ENCODE measurements at places on chromosomes 3 and 15.

- no peak for DNase-seq
Observed at GRCh38 chr3:53026382-53027162, 19.3 kb downstream of the SFMBT1 start.

DNA sequence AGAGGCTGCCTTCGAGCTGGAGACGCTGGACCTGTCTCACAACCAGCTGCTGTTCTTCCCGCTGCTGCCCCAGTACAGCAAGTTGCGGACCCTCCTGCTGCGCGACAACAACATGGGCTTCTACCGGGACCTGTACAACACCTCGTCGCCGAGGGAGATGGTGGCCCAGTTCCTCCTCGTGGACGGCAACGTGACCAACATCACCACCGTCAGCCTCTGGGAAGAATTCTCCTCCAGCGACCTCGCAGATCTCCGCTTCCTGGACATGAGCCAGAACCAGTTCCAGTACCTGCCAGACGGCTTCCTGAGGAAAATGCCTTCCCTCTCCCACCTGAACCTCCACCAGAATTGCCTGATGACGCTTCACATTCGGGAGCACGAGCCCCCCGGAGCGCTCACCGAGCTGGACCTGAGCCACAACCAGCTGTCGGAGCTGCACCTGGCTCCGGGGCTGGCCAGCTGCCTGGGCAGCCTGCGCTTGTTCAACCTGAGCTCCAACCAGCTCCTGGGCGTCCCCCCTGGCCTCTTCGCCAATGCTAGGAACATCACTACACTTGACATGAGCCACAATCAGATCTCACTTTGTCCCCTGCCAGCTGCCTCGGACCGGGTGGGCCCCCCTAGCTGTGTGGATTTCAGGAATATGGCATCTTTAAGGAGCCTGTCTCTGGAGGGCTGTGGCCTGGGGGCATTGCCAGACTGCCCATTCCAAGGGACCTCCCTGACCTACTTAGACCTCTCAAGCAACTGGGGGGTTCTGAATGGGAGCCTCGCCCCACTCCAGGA, 21.1 kb downstream of the NRROS start:
- DNase-seq: no peak

DNA sequence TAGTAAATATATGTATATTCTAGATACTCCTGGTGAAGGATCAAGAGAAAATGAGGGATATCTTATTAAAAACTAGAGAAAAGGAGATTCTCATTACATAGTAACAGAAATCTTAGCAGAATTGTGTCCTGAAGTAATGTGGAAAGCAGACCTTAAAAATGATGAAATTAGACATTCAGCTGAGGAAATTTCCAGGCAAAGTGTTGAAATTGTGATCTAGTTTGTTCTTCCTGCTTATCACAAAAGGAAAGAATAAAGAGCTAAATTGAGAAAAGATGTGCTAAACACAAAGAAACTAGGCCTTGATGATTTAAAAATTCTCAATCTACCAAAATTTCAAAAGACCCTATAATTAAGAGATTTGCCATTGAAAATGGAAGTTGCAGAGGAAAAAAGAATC, 362.6 kb upstream of the PLSCR5 start:
- no peak for DNase-seq

DNA sequence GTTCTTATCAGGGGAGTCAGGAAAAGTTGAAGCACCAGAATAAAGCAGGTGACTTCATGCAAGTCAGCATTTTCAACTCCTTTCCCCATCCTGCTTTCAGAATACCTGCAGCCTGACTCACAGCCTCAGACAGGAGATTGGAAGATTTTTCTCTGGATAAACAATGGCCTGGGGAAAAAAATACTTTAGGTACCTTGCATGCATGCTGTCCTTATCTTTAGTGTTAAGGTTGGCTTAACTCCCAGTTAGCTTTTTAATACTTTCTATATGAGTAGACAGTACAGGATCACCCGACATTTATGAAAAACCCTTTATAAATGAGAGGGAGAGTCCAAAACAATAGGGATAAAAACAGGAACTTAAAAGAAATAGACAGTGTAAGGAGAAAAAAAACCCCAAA, 53.6 kb downstream of the PAK2 start:
- no peak for DNase-seq

DNA sequence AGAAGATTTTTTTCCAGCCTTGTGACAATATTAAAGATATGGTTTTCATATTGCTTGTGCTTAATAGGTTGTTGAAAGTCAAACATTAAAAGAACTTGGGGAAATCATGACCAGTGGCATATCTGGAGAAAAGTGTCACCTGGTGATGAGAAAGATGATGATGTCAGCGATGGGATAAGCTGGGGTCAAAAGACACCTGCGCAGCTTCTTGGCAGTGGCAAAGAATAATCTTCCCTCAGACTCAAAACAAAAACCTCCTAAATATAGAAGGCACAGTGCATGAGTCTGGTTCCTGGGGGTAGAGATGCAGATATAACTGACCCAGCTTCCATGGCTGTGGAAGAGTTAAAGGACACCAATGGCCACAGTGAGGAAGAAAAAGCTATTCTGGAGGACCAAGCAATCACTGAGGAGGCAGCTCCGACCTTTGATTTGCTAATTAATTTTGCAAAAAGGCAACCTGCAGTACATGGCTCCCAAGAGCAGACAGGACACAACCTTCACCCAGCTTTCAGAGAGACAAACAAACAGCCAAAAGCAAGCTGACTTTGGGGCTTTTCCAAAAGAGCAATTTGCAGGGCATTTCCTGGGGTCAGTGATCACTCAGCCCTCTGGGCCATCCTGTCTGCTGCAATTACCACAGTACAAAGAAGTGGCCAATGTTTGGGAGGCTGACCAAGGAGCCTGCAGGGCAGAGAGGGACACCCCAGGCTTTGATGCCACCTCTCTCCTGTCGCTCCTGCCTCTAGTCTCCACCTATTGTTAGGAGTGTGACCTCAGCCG, 17.6 kb upstream of the SEMA5B start:
- no peak for DNase-seq

DNA sequence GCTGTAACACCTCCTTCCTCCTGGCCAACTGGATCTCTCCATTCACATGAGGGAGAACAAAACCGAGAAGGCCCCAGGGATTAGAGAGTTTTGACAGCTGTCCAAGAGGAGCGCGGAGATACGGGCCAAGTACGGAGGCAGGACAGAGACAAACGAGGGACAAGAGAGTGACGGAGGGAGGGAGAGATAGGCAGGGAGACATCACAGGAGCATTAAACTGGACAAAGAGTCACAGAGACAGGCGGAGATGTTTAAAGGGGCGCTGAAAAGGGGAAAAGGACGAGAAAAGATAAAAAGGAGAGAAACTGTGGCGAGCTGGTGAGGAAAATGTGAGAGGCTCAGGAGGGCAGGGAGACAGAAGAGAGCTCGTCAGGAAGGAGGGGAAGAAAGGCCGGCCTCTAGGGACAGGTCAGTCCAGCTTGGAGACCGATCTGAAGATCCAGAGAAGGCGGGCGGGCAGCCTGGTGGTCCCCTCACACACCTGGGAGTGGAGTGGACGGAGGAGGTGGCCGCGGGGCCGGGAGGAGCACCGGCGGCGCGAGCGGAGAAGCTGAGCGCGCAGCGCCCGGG, 40.5 kb upstream of the ROPN1 start:
- DNase-seq: no peak

GRCh38 chr3:172919297-172919683, 168.8 kb downstream of the ECT2 start:
- no peak for DNase-seq

DNA sequence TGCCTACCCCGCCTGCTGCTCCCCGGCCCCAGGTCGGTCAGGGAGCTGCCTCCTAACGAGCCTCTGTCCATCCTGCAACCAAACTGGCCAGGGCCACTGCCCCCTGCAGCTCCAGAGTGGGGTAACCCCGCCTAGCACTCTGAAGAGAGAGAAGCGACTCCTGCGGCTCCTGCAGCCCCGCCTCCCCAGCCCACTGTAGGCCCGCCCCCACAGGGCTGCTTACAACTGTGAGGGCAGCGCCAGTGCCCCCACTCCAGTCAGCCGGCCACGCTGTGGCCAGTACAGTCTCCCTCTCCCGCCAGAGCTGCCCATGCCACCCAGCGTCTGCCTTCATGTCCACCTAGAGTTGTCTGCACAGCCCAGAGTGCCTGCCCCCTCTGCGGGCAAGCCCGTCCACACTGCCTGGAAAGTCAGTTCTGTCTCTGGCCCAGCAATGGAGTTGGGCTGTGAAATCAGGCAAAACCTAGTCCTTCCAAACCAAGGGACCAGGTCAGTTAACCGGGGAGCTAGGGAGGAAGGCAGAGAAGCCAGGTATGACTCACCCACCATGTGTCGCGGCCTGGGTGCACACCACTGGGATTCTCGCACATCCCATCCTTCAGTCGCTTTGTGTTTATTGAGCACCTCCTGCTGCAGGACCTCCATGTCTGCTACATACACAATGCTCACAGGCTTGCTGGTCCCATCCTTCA, 2.4 kb downstream of the UCN2 start:
- DNase-seq: peak; percentile 34

DNA sequence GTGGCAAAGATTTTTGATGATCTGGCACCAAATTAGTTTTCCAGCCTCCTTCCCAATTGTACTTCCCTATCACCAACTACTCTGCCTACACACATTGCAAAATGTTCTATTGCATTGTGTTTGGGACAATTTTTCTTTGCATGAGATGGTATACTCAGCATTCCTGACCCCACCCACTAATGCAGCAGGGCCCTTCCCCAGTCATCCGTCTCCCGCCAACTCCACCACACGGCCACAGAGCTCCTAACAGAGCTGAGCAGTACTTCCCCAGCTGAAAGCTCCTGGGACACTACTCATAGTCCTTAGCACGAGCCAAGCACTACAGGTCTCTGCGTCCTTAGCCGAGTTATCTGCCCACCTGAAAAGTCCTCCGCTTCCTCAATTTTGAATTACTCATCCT, 34.2 kb downstream of the TXNRD3 start:
- DNase-seq: no peak

GRCh38 chr3:184366619-184367289, 5.2 kb downstream of the POLR2H start:
- DNase-seq: no peak

- no peak for DNase-seq
Observed at GRCh38 chr3:138137861-138138260, 5.7 kb upstream of the A4GNT start.

DNA sequence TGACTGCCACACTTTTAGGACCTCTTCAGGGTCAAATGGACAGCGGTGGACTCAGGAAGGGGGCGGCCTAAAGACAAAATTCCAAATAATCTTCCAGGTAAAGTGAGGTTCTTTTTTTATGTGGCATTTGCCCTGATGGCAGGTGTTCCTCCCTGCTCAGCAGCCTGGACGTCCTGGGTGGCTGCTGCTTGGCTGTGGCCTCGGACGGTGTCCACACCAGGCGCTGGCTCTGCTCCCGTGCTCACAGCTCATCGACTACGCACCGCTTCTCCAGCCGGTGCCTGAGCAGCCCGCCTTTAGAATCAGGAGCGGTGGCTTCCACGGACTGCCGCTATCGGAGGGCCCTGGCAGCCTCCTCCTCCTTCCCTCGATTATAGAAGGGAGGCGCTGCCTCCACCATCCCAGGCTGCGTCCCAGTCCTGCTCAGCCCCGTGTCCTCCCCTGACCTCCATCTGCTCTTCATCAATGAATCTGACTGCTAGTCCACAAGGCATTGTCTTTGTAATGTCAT, 41.9 kb downstream of the PCSK6 start:
- DNase-seq: no peak

DNA sequence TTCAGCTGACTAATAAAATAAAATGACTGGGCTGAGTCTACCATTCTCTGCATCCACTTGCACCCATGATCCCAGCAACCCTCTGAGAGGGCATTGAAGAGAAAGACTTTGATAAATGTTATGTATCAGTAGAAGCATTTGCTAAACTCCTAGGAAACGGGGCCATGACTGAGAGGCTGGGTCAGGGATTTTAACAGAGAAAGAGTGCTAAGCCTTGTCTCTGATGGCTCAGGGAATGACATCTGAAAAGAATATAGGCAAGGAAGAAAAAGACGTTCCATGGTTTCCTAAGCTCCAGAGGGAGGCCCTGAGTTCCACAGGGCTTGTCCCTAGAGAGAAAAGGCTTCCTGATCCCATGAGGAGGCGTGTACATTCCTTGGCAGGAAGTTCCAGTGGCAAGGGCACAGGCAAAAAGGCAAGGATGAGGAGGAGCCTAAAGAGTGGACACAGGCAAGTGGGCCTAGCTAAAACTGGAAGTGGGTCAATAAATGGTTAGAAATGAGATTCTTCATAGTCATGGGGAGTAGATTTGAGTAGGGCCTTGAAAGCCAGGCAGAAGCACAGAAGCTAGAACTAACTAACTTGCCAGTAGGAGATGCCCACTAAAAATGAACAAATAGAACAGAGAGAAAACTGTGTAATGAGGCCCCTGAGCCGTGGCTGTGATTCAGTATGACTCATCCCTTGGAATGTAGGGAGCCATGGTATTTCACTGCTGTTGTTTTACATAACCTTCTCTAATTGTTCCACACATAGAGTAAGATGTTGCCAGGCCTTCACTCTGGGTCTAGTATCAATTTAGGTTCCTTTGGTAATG, 44.9 kb upstream of the MANF start:
- no peak for DNase-seq

DNA sequence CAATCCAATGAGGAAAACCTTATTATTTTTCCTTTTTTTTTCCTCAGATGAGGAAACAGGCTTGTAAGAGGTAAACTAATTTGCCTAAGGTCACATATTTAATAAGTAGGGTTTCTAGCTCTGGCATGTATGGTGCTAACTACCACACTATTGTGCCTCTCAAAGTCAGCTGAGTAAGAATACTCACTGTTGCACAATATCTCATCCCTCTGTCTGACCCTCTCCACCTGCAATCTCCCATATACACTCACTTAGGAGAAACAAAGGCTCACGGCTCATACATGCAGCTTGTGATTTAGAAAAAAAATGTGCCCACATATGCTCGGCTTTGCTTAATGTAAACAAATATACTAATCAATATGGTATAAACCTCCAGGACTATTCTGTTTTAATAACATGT, 10.4 kb upstream of the ARIH1 start:
- DNase-seq: no peak

DNA sequence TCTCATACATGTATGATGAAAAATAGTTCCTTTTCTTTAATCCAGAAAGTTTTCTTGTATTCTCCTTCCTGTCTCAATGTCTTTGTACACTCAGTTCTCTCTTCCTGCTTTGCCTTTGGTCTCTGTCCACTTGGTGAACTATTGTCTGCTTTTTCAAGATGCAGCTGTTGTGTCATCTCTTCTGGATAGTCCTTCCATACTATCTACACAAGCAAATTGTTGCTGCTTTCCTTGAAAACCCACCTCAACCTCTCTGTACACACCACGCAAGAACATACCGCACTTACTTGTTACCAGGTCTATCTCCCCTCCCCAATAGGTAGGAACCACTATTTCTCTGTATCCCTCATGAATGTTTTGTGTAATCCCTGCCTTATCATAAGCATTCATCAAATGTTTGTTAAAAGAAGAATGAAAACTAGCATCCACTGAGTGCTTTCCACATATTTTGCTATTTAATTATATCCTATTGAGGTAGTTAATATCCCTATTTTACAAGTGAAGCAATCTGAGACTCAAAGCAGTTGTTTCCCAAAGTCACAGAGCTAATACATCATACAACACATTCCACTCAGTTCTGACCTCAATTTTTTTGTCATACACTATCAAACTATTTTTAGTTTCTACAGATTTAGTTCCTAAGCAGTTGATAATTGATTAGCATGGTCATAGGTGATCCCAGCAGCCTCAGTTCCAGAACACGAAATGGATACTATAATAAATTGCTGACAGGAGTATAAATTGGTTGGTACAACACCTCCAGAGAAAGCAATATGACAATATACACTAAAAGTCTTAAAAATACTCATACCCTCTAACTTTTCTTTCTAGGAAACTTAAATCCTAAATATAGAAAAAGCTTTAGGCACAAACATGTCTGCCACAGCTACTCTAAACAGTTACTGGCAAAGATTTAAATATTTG, 19.6 kb downstream of the HACL1 start:
- DNase-seq: no peak

Measured in activated naive CD8-positive, alpha-beta T cell treated with anti-CD3 and anti-CD28 coated beads for 36 hours (primary cell).